Activated T-helper 1 cell treated with Interleukin-2 at 50 U/mL for 16 hours (primary cell): ENCODE measurements at places on chromosomes 2 and 18.

DNA sequence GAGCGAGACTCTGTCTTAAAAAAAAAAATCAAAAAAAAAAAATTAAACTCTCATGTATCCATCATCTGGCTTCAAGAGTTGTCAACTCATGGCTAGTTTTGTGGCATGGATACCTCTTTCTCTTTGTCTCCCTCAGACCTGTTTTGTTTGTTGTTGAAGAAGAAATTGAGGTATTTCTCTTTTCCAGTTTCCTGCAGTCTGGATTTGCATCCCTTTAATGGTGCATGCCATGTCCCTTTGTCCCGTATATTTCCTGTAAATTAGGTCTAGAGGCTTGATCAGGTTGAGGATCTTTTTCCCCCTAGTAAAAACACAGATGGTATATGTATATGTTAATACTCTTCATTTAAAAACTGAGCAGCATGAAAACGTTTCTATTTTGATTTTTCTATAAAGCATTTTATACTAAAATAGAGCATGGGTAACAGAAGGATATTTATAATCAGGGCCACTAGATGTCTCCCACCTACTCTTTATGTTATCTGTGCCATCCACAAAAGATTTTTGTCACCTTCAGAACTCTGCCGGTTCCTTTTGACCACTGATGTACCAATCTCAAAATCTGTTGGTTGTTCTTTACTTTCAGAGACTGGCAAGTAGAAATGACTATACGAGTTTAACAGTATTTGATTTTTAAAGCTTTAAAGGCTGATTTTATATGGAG, 80.1 kb downstream of the GALNT1 start:
- DNase-seq = no peak

GRCh38 chr18:9530226-9531009, 55.1 kb downstream of the RALBP1 start:
- DNase-seq = no peak

DNA sequence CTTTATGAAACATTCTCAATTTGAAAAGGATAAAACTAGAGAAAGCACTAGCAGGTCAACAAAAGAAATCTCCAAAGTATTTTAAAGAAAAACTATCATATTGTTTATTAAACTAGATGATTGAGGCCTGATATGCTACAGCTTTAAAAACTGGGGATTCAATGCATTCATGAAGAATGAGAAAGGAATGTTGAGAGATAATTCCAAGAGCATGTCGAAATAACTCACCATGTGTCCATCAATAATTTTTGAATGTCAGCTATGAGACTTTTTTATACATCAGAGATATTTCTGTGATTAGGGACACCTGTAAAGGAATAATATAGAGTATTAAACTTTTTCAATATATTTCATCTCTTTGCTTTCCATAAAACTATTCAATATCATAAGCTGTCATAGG, 376.9 kb upstream of the REG3G start:
- no peak for DNase-seq

- DNase-seq = no peak
Observed at GRCh38 chr2:149872638-149873150, 285.1 kb upstream of the MMADHC start.

GRCh38 chr2:133138693-133139092, 429.6 kb downstream of the NCKAP5 start:
- DNase-seq = no peak

DNA sequence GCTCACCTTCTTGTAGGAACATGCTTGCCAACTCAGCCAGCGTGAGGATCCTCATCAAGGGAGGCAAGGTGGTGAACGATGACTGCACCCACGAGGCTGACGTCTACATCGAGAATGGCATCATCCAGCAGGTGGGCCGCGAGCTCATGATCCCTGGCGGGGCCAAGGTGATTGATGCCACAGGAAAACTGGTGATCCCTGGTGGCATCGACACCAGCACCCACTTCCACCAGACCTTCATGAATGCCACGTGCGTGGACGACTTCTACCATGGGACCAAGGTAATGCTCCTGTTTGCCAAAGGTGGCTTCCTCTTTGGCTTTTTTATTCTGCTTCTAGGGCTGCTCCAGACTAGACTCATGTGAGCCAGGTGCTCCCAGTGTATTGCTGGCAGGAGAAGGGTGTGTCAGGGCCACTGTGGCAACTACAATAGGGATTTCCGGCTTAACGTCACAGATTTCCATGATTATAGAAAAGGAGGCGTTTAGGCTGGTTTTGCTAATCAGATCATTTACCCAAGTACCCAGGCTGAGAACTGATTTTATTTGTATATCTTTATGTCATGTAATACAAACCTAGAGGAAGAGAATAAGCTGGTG, 50.6 kb downstream of the DPYSL5 start:
- no peak for DNase-seq

- DNase-seq = no peak
Observed at GRCh38 chr2:237020090-237020489, 65.6 kb upstream of the COPS8 start.

GRCh38 chr18:75364512-75365253, 62.8 kb downstream of the SMIM21 start:
- no peak for DNase-seq

- DNase-seq = no peak
Observed at GRCh38 chr2:128376241-128377041, 57.8 kb upstream of the HS6ST1 start.
